GM23248 (cell line): ENCODE measurements at places on chromosomes 16 and 17.

DNA sequence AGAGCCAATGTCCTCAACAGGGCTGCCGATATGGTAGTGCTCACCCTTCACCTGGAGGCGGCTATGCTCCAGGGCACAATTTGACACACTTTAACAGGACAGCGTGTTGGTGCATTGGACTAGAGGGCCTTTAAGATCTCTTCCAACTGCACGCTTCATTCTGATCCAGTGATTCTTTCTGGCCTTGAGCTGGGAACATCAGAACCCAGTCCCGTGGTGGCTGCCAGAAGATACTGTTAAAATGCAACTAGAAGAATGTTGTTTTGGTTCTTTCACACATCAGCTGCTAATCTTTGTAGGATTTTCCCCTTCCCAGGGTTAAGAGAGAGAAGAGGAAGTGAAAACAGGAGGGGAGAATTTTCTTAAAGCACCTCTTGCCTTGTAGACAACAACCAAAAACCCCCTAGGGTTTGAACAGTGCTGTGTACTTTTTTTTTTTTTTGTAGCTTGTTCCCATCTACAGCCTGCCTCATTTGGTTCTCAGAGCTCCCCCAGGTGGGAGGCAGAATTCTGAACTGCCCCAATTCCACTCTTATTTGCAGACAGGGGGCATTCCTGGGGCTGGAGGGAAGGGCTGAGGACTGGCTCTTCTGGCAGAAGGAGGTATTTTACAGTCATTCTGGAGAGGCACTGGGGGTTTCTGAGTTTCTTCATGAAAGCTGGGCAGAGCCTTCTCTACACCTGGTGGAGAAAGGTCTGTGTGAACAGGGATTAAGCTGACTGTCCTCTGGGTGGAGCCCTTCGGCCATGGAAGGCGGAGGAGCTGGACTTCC is 32.4 kb downstream of the SMARCE1 start:
- DNase-seq: peak; percentile 58

DNA sequence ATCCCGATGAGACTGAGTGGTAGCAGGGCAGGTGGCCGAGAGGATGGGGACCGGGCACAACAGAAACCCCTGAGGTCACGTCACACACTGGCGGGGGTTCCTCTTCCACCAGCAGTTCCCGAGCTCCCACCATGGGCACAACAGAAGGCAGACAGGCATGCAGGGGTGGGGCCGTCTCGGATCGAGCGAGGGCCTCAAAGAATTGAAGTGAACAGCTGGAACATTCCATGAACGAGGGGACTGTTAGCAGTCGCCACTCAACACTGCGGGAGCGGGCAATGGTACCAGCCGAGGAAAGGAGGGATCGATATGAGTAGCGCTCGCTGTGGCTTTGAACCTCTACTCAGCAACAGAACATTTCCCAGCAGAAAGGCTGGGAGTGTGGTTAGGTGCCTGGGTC is 5.3 kb downstream of the CEP131 start:
- no peak for DNase-seq

GRCh38 chr17:75468291-75468754 is 11.9 kb downstream of the TMEM94 start:
- DNase-seq: no peak

- DNase-seq: peak; percentile 72
Measured at GRCh38 chr16:1781758-1782407, 488 bp downstream of the SPSB3 start.

- no peak for DNase-seq
Measured at GRCh38 chr17:8739097-8739496, 5.5 kb downstream of the CCDC42 start.

DNA sequence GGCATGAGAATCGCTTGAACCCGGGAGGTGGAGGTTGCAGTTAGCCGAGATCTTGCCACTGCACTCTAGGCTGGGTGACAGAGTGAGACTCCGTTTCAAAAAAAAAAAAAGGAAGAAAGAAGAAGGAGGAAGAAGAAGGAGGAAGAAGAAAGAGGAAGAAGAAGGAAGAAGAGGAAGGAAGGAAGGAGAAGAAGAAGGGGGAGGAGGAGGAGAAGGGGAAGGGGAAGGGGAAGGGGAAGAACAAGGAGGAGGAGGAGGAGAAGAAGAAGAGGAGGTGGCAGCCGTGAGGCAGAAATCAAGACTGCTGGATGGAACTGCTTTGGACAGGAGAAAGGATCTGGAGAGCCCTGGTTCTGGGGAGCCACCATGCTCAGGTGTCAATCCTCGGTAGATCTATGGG is 29.7 kb upstream of the PEMT start:
- DNase-seq: no peak
